ENCODE measurements at places on chromosomes 6 and 20. TPM values are rescaled to one million over a fixed set of nuclear protein-coding genes. Genes with fewer than 3 reads are reported as not detected.

Gene AURKA
- 74.5 TPM for total RNA-seq

Gene LSM2
- total RNA-seq, result 75.6 TPM

- peak; percentile 32 for DNase-seq
Measured at GRCh38 chr6:21900730-21901129, 307.2 kb downstream of the SOX4 start.

GRCh38 chr6:1057490-1058135 lies 254.3 kb upstream of the FOXQ1 start:
- DNase-seq, result no peak

DNA sequence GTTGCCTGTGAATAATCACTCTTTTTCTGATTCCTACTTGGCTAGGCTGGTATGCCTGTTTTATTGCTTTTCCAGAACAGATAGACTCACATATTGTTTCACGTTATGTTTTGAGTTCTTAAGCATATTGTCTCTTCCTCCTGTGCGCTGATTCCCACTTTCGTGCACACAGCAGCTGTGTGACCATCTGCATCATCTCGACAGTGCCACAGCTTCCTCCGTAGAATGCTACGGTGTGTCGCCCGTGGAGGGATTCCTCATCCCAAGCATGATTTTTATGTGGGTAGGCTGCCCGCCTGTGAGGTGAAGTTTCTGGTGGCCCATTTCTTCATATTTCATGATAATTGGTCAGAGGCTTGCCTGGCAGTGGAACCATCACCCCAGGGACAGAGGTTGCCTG lies 31.8 kb downstream of the PLCB4 start:
- DNase-seq, result no peak

DNA sequence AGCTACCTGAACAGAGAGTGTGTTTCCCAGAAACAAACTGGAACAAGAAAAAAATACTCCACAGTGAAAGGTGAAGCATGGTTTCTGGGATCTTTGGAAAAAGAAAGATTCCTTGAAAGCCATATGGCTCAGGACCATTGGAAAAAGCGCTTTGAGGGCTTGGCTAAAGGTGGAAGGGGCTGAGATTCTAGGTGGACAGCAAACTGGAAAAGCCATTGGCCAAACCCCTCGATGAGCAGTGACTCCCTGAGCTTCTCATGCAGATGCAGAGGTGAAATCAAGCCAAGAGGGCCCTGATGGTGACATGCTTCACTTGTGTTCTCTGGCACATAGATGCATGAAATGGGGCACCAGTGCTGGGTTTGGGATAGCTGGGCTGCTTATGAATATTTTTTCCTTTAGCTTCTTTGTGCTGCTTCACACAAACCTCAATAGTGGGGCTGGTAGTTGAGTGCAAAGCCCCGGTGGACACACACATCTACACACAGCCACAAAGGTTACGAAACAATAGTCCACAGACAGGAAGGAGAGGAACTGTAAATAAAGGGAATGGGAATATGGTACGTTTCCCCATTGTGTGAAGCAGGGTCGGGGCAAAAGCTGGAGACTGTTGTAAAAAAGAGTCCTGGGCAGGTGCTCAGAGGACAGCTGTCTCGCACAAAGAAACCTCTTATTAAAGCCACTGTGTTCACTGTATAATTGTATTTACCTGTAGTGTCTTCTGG lies 117.8 kb downstream of the FOXA2 start:
- no peak for DNase-seq

DNA sequence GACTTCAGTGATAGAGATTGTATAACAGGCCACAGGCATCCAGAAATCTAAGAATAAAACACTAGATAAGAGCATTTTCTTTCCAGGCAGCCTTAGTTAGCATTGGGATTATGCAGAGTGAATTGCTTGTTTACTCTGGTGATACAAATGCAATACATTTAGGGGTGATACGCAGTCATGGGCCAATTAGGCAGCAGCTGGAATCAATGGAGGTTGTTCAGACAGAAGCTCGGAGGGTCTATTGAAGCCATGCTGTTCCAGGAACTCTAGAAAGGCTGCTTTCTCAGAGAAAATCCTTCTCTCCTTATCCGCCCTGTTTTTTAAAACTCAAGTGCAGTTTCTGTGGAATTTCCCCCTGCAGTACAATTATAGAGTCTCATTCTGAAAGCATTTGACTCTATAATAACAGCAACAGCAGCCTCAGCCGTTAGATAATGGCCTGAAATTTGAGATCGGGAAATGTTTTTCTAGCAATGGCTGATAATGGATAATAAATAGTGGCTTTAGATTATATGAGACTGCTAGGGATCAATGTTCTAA lies 364.3 kb upstream of the HS3ST5 start:
- DNase-seq, result no peak

Gene PLTP
- total RNA-seq, result 9.1 TPM

- no peak for DNase-seq
Measured at GRCh38 chr6:108565893-108566292, 5.2 kb downstream of the FOXO3 start.

Gene MRAP2
- 0.09 TPM for total RNA-seq

GRCh38 chr6:5869261-5869660 lies 137.5 kb downstream of the NRN1 start:
- no peak for DNase-seq

Gene NINL
- total RNA-seq, result 9.2 TPM

- peak; percentile 10 for DNase-seq
Measured at GRCh38 chr20:21693322-21693721, 12.1 kb upstream of the PAX1 start.

GRCh38 chr6:111399626-111400025 lies 83.4 kb downstream of the REV3L start:
- DNase-seq, result no peak

GRCh38 chr20:58847463-58847862 lies 3.2 kb downstream of the GNAS-AS1 start:
- DNase-seq, result no peak

DNA sequence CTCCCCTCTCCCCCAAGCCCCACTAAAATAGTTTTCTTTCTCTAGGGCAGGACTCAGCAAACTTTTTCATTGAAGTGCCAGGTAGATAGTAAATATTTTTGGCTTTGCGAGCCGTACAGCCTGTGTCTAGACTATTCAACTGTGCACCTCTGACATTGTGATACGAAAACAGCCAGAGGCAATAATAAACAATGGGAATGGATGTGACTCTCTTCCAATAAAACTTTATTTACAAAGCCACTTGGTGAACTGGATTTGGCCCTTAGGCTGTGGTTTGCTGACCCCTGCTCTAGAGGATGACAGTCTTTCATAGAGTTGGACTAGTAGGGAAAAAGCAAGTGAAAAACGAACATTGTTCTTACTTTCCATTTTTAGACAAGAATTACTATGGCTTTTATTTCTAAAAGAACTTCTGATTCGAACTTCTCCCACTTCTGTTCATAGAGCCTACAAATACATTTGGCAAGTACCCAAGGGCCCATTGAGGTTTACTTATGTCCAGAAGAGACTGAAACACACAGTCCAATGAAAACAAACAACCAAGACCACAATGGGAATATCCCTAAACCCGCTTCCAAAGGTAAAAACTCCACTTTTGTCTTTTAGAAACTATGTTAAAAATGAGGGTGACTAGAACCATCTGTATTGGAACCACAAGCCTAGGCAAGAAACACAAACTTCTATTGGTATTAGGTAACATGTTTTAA lies 46.4 kb upstream of the CDKAL1 start:
- no peak for DNase-seq

Gene SAPCD1
- not detected for total RNA-seq

DNA sequence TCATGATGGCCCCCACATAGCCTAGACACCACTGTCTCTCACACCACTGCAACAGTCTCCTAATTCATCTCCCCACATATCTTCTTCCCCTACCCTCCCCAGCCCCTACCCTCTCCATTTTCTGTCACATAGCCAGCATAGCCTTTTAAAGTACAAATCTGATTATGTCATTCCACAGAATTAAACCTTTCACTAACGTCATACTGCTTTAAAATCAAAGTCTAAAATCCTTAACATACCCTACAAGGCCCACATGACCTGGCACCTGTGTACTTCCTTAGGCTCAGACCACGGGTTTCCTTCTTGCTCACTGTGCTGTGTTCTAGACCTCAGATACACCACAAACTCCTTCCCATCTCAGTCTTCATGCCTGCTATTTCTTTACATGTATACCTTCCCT lies 5.9 kb downstream of the OSTM1 start:
- DNase-seq, result no peak

Gene C20orf202
- total RNA-seq, result not detected

DNA sequence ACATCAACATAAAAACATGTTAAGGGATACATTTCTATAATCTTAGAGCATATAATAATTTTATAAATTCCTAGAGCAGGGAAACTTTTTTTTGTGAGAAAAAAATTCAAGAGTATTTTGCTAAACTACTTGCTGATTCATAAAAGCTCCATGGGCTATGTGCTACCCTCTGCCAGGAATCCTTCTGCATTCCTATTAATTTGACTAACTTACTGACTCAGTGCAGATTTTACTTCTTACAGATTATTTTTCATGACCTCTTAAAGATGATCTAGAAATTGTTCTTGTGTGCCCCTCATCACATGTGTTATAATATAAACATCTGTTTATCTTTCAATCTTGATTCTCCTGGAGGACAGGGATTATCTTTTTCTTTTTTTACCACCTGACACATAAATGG lies 5.7 kb downstream of the VTA1 start:
- no peak for DNase-seq

Gene JAG1
- 148 TPM for total RNA-seq

Gene SAMD3
- total RNA-seq, result not detected

Measured in Caki2 (cell line).